Activated T-cell treated with anti-CD3 and anti-CD28 coated beads, Interleukin-2, amount 50 U/mL, for 72 hours (primary cell): ENCODE measurements at places on chromosomes 7 and 10. TPM values are rescaled to one million over a fixed set of nuclear protein-coding genes. Genes with fewer than 3 reads are reported as not detected.

The HSPA12A gene
- 0.72 TPM for total RNA-seq

- H3K36me3 ChIP-seq, result no peaks in the 10 kb centered on the region
- no peak overlapping the region for H3K27ac ChIP-seq
- no peak for DNase-seq
- H3K4me3 ChIP-seq, result no peak overlapping the region
Observed at GRCh38 chr7:47416492-47417480, 165.1 kb downstream of the TNS3 start.

DNA sequence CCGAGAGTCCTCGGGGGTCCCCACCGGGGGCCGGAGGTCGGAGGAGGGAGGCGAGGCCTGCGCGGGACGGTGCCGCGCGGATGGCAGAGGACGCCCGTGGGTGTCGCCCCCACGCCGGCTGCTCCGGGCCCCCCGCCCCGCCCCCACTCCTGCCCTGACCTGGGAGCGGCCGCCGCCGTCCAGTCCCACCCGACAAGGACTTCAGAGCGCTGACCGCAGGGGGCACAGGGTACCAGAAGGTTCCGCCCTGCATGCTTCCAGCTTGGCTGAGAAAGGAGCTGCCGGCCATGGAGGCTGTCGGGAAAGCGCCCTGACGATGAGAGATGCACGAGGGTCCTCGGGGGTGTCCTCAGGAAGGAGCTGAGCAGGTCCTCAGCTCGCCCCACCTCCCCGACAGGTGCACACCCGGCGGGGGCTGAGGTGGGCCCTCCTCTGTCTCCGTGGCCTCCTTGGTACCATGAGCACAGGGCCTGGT, 57.0 kb upstream of the DNAJB6 start:
- H3K4me3 ChIP-seq, result peak overlapping the region; percentile 24
- H3K27me3 ChIP-seq, result peaks cover 23% of the 10 kb centered on the region
- H3K4me1 ChIP-seq, result peaks cover 20% of the 10 kb centered on the region
- no peak for DNase-seq
- no peaks in the 10 kb centered on the region for H3K36me3 ChIP-seq

- H3K27me3 ChIP-seq, result no peaks in the 10 kb centered on the region
- no peak overlapping the region for H3K4me3 ChIP-seq
- H3K4me1 ChIP-seq, result no peaks in the 10 kb centered on the region
- H3K36me3 ChIP-seq, result no peaks in the 10 kb centered on the region
- DNase-seq, result no peak
Observed at GRCh38 chr10:4067931-4068561, 283.0 kb upstream of the KLF6 start.

DNA sequence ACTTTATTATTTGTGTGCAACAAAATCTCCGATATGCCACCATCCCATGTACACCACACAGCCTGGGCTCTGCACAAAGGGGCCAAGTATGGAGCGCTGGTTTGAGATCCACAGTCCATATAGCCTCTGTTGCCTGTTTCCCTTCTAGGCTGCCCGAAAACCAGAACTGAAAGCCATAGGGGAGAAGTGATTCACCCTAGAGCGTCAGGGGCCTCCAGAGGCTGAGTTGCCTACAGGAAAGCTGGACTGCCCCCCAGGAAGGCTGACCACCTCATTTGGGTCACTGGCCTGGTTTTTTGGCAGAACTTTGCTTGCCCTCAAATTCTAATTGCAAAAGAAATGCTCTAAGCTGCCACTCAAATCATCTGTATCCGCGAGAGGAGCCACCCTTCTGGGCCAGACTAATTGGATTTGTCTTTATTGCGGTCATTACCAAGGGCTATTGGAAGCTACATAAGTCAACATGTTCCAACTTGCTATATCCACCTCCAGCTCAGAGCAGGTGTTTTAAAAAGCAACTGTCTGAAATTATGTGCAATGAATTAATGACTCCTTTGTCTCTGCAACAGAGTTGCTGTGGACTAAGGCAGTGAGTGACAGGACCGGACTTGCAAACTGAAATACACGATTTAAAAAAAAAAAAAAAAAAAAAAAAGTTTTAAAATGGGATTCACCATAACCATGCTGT, 28.3 kb upstream of the FRMD4A start:
- no peaks in the 10 kb centered on the region for H3K36me3 ChIP-seq
- H3K4me1 ChIP-seq, result peaks cover 7% of the 10 kb centered on the region
- H3K4me3 ChIP-seq, result no peak overlapping the region
- no peak for DNase-seq

The PLCE1 gene
- 0.05 TPM for total RNA-seq

- H3K4me3 ChIP-seq, result no peak overlapping the region
- H3K27me3 ChIP-seq, result peaks cover 8% of the 10 kb centered on the region
- DNase-seq, result no peak
- peaks cover 20% of the 10 kb centered on the region for H3K4me1 ChIP-seq
Observed at GRCh38 chr7:70645279-70645678, 486.7 kb upstream of the GALNT17 start.

The OR2A7 gene
- 5.4 TPM for total RNA-seq

DNA sequence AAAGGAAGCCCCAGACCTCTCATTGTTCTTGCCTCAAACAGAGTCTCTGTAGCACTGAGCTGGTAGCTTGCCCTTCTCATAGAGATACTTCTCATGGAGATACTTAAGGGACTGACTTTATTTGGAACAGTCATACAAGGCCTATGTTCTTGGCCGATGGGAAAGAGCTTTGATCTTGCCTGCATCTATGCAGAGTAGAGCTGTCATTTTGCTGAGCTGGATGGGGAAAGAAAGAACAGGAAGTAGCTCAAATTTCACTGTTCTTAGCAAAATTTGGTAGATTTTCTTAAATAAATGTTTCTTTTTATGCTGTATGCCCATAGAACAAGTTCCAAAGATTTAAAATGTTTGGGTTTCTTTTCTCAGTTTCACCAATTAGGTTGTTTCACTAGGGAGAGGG, 119.3 kb upstream of the SEC61G start:
- no peak overlapping the region for H3K27ac ChIP-seq
- no peaks in the 10 kb centered on the region for H3K4me1 ChIP-seq
- no peaks in the 10 kb centered on the region for H3K27me3 ChIP-seq
- no peak for DNase-seq
- H3K36me3 ChIP-seq, result no peaks in the 10 kb centered on the region

DNA sequence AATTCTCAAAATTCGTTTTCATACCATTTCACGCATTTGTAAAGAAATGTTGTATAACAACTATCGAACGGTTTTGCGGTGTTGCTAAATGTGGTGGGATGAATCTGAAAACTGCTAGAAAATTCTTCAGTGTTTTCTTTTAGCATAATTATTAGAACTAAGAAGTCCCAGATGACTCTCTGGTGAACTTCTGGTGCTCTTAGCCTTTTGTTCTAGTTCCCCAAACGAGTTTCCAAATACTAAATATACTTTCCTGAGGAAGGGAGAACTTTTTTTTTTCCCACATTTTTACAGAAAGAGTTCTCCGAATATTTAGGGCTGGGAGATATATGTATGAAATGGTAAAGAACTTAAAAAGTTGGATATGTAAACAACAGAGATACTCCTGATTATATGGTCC, 82.5 kb downstream of the ICA1 start:
- H3K4me1 ChIP-seq, result peaks cover 46% of the 10 kb centered on the region
- H3K36me3 ChIP-seq, result peaks cover 4% of the 10 kb centered on the region
- DNase-seq, result no peak

GRCh38 chr7:111476586-111477293, 85.6 kb downstream of the IMMP2L start:
- no peak overlapping the region for H3K4me3 ChIP-seq
- H3K36me3 ChIP-seq, result peaks cover 4% of the 10 kb centered on the region
- no peaks in the 10 kb centered on the region for H3K4me1 ChIP-seq
- H3K27me3 ChIP-seq, result no peaks in the 10 kb centered on the region
- H3K27ac ChIP-seq, result peak overlapping the region; percentile 0

GRCh38 chr7:23230641-23231101, 15.9 kb upstream of the GPNMB start:
- H3K36me3 ChIP-seq, result no peaks in the 10 kb centered on the region
- H3K4me3 ChIP-seq, result no peak overlapping the region
- no peaks in the 10 kb centered on the region for H3K4me1 ChIP-seq
- no peak overlapping the region for H3K27ac ChIP-seq

- DNase-seq, result no peak
- H3K36me3 ChIP-seq, result peaks cover 6% of the 10 kb centered on the region
- H3K4me1 ChIP-seq, result peaks cover 26% of the 10 kb centered on the region
- H3K4me3 ChIP-seq, result peak overlapping the region; percentile 25
- H3K27ac ChIP-seq, result peak overlapping the region; percentile 80
Observed at GRCh38 chr7:121372376-121373010, 23.6 kb downstream of the FAM3C start.

DNA sequence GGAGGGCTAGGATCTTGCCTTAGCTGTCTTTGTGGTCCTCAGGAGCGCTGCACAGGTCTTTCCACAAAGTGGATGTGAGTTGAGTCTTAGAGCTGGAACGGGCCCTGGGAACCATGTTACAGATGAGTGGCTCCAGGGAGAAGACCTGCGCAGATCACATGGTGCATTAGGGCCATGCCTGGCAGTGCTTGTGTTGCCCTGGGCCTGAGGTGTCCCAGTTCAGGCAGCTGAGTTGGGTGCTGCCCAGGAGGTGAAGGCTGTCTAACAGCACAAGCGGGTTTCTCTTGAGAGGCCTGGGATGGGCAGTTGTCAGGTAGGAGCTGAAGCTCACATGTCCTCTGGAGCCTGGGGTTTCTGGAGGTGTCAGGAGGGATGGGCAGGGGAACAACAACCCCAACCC, 33.7 kb upstream of the ANKRD2 start:
- DNase-seq, result no peak
- H3K36me3 ChIP-seq, result no peaks in the 10 kb centered on the region
- H3K4me1 ChIP-seq, result peaks cover 22% of the 10 kb centered on the region
- H3K4me3 ChIP-seq, result no peak overlapping the region
- H3K27ac ChIP-seq, result no peak overlapping the region
- H3K27me3 ChIP-seq, result no peaks in the 10 kb centered on the region

The TSPAN15 gene
- total RNA-seq, result 1.5 TPM

- DNase-seq, result peak; percentile 12
- peak overlapping the region; percentile 23 for H3K4me3 ChIP-seq
- H3K27ac ChIP-seq, result no peak overlapping the region
- H3K36me3 ChIP-seq, result no peaks in the 10 kb centered on the region
Observed at GRCh38 chr10:10418387-10418786, 599.3 kb upstream of the CELF2 start.

- H3K4me1 ChIP-seq, result peaks cover 5% of the 10 kb centered on the region
- DNase-seq, result no peak
- H3K36me3 ChIP-seq, result no peaks in the 10 kb centered on the region
- no peak overlapping the region for H3K4me3 ChIP-seq
Observed at GRCh38 chr7:151805191-151805590, 71.7 kb downstream of the PRKAG2 start.

GRCh38 chr7:148700661-148701064, 2.0 kb downstream of the CUL1 start:
- H3K4me1 ChIP-seq, result peaks cover 79% of the 10 kb centered on the region
- H3K27me3 ChIP-seq, result no peaks in the 10 kb centered on the region
- H3K27ac ChIP-seq, result peak overlapping the region; percentile 94
- H3K36me3 ChIP-seq, result peaks cover 6% of the 10 kb centered on the region
- peak overlapping the region; percentile 95 for H3K4me3 ChIP-seq

GRCh38 chr10:74891053-74891452, 64.7 kb downstream of the KAT6B start:
- H3K4me1 ChIP-seq, result peaks cover 24% of the 10 kb centered on the region
- H3K36me3 ChIP-seq, result no peaks in the 10 kb centered on the region

The SGCE gene
- total RNA-seq, result 1.6 TPM

The DNAJC12 gene
- total RNA-seq, result 35.6 TPM

- H3K27me3 ChIP-seq, result no peaks in the 10 kb centered on the region
- no peak for DNase-seq
- no peak overlapping the region for H3K27ac ChIP-seq
- H3K4me1 ChIP-seq, result no peaks in the 10 kb centered on the region
Observed at GRCh38 chr7:107286751-107287621, 118.2 kb downstream of the HBP1 start.

GRCh38 chr10:7272008-7272407, 138.8 kb downstream of the SFMBT2 start:
- H3K36me3 ChIP-seq, result peaks cover 16% of the 10 kb centered on the region
- H3K27ac ChIP-seq, result peak overlapping the region; percentile 79
- H3K4me1 ChIP-seq, result peaks cover 84% of the 10 kb centered on the region
- H3K27me3 ChIP-seq, result no peaks in the 10 kb centered on the region

GRCh38 chr7:5211730-5212482, 21.9 kb downstream of the WIPI2 start:
- peaks cover 13% of the 10 kb centered on the region for H3K36me3 ChIP-seq
- H3K27ac ChIP-seq, result no peak overlapping the region
- H3K27me3 ChIP-seq, result no peaks in the 10 kb centered on the region
- DNase-seq, result no peak
- H3K4me1 ChIP-seq, result peaks cover 14% of the 10 kb centered on the region
- no peak overlapping the region for H3K4me3 ChIP-seq

DNA sequence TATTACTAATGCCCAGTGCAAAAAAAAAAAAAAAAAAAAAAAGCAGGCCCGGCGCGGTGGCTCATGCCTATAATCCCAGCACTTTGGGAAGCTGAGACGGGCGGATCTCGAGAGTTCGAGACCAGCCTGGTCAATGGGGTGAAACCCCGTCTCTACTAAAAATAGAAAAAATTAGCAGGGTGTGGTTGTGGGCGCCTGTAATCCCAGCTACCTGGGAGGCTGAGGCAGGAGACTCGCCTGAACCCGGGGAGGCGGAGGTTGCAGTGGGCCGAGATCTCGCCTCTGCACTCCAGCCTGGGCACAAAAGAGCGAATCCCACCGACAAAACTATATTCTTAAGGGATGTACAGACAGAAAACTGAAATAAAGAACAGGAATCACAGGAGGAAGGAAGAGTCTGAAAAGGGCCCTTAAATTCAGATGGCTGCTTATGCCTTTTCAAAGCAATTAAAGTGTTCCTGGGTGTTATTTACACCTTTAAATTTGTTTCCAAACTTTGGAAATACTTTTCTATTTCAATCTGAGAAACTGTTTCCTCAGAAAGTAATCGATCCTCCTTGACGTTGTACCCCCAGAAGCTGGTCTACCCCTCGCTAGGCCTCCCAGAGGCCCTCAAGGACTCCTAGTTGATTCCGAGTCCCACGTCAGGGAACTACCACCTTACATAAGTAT, 2.0 kb upstream of the KMT2E start:
- H3K4me1 ChIP-seq, result peaks cover 33% of the 10 kb centered on the region
- peak overlapping the region; percentile 100 for H3K27ac ChIP-seq
- peak; percentile 36 for DNase-seq
- H3K4me3 ChIP-seq, result peak overlapping the region; percentile 99
- no peaks in the 10 kb centered on the region for H3K27me3 ChIP-seq

DNA sequence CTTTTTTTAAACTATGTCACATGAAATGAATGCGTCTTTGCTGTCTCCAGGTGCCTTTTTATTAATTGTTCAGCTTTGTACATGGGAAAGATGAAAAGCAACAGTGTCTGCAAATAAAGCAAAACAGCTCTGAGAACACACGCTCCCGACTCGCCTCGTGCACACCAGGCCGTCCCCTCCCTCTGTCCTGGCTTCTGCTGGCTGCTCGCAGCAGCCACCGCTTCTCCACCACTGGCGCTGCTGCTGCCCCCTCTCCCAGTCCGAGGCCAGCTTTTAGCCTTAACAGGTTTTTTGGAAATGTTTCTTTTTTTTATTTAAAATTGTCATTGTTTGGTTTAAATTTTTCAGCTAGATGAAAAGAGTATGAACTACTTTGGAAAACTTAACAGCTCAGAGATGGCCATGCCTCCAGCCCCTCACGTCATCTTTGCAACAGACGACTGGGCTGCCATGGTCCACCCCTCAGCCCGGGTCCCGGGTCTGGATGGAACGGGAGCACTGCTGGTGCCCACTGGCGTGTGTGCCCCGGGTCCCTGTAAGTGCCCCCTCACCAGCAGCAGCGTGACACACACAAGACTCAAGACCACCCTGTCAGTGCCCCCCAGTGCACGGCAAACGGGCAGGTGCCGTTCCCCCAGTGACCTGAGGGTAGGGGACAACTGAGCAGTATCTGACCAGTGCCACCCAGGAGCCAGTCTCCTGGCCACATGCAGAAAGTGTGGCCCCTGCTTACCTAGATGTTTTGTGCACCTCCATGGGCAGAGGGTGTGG, 415.6 kb upstream of the FOXK1 start:
- H3K36me3 ChIP-seq, result no peaks in the 10 kb centered on the region
- H3K4me1 ChIP-seq, result no peaks in the 10 kb centered on the region
- no peak overlapping the region for H3K27ac ChIP-seq
- H3K27me3 ChIP-seq, result no peaks in the 10 kb centered on the region
- no peak for DNase-seq
